Motor neuron (in vitro differentiated cells): ENCODE measurements at places on chromosomes 2 and 18. TPM values are rescaled to one million over a fixed set of nuclear protein-coding genes. Genes with fewer than 3 reads are reported as not detected.

CFAP53 gene
- total RNA-seq: 2.6 and 3.1 TPM in 2 replicates

ANKRD23 gene
- total RNA-seq: 3.8 and 3.9 TPM in 2 replicates

FOXI3 gene
- total RNA-seq: 0.23 and 0.25 TPM in 2 replicates

UNC80 gene
- total RNA-seq: 4.1 and 4.6 TPM in 2 replicates

CLK1 gene
- total RNA-seq: 73.8 and 103 TPM in 2 replicates

POTEC gene
- 1.9 and 2.5 TPM in 2 replicates for total RNA-seq

UPP2 gene
- total RNA-seq: 1.1 and 2.9 TPM in 2 replicates

DNA sequence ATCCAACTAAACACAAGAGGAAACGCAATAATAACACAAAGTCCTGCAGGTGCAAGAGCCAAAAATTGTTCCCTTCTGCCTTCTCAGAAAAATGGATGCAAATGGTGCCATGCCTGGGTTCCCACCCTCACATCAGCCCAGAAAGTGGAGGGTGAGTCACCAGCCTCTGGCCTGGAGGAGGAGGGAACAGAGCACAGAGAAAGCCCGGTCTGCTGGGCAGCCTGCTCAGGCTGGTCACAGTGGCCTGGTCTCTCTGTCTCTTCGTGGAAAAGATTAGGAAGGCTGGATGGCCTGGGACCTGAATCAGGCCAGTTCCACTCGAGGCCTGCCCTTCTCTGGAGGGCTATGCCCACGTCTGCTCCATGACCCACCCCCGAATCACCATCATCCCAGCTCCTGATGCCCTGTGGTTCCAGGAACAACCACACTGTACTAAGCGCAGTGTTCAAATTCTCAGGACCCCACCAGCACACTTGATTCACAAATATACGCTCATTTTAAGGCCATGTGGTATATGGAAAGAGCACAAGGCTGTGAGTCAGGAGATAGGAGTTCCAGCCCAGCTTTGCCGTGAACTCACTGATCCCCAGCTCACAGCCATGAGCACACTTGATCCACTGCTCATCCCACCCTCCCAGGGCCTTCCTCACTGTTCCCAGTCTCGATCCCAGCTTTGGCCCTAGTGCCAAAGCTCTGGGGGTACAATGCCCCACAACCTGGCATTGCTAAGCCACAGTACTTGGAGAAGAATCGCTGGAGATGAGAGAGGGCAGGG, 82.1 kb downstream of the ZBTB7C start:
- ATAC-seq: peak; percentile 53

DNA sequence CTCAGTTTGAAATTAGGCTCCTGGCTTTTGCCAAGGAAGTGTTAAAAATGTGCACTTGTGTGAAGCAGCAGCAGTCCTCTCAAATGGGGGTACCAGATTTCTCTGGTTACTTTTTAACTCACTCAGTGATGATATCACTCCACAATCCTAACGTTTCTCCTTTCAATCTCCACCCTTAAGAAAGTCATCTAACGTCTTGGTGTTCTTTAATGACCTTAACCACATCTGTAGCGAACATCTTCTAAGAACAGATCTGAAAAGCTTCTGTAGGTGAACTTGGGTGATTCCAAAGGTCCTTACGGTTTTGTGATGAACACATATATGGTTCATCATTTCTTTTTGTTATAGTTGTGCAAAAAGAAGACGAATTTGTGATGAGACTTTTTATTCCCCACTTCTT, 73.2 kb downstream of the DOCK10 start:
- ATAC-seq: no peak

DNA sequence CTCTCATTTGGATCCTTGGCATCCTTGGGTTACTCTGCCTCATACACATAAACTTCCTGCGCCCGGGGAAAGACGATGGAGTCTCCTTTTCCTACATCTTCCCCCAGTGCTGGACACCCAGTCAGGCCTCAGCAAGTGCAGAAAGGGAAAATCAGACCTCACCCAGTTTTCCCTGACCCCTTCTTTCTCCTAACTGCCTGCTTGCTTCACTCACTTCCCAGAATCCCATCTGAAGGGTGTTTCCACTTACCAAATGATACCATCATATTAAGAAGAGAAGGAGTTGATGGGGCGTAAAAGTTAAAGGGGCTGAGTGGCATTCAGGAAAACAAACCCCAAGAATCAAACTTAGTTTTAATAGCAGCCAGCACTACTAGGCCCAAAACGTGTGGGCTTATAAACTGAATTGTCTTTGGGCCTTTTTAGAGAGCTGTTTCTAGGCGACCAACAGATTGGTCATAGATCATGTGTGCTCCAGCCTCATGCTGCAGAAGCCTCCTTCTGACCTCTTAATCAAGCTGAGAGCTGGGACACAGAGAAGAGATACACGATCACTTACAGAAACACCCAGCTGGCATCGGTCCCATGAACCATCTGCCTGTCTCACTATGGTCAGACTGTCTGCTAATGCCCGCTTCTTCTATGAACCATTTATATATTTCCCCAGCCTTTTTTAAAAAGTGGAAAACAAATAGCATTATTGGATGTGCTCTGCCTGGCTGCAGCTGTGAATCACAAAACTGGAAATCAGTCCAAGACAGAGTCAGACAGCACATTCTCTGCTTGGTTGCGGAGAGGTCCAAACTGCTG, 165.7 kb upstream of the SLC14A2 start:
- peak; percentile 95 for ATAC-seq

DNA sequence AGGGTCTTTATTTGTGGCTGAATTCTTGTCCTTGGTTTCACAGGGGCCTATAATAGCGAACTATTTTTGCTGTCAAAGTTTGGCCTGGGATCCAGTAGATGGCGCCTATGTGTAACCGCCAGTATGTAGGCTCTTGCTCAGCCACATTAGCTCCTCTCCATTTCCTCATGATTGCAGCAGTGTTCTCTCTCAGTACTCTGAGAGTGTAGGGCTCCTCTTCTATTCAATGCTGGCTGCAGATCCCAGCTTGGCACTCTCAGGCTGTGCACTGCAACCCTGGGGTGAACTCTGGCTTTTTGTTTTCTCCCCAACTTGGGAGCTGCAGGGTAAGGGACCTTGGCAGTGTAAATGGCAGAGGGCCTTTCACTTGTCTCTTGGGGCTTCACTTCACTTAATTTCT, 344.6 kb upstream of the CHAC2 start:
- peak; percentile 82 for ATAC-seq

DNA sequence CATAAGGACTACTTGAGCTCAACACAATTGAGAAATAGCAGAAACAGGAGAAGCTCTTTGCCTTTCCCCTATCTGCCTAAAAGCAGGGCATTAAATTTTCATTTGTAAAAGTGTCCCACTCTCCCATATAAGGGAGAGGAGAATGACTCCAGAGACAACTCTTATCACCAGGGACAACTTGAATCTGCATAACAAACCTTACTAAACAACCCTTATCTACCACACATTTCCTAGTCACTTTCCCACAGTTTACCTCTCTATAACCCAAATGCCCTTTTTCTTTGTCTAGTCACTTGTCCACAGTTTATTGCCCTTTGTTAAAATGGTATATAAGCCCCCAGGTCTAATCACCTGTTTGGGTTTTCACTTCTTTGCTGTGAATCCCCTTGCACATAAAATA, 37.5 kb upstream of the PPM1B start:
- no peak for ATAC-seq

DNA sequence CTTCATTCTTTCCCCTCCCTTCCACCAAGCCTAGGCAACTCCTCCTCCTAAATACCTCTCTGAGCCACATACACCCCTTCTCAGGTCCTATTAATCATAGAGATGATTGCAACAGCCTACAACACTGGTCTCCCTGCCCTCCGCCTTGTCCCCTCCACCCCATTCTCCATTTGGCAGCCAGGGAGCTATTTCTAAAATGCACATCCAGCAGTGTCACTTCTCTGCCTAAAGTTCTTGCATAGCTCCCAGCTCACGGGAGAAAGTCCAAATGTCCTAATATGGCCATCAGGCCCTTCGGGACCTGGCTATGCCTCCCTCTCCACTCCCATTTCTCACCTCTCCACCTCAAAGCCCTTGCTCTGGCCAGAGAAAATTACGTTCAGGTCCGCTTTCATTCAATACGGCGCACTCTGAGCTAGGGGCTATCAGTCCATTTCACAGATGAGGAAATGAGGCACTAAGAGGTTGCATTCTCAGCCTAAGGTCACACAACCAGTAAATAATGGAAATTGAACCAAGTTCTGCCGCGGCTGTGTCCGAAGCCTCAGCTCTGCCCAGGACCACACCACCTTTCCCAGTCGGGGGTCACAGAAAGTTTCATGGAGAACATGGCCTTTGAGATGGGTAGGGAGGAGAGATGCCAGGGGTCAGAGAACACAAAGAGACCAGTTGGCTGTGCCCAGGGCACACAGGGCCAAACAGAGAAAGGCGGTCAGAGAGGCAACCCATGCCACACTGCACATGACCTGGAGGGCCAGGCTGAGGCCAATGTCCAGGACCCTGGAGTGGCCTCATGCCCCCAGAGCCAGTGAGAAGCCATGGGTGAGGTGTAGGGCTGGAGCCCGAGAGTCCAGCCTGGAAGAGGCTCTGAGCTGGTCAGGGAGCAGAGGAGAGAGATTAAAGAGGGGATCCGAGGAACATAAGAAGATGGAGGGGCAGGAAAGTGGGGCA, 72.8 kb downstream of the TNS1 start:
- no peak for ATAC-seq

DNA sequence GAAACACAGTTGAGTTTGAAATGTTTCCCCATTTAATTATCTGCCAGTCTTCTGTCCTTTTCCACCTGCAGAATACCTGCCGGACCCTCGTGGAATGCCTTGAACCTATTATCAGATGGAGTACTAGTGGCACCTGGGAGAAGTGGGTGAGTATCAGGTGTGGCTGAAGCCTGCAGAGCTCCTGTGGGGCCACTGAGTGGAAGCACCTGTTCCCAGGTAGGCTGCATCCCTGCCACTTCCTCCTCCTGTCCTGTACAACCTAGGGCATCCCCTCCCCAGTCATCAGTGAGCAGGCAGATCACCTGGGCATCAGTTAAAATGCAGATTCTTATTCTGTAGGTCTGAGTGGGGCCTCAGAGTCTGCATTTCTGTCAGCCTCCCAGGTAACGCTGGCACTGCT, 80.8 kb upstream of the BZW1 start:
- ATAC-seq: no peak

DNA sequence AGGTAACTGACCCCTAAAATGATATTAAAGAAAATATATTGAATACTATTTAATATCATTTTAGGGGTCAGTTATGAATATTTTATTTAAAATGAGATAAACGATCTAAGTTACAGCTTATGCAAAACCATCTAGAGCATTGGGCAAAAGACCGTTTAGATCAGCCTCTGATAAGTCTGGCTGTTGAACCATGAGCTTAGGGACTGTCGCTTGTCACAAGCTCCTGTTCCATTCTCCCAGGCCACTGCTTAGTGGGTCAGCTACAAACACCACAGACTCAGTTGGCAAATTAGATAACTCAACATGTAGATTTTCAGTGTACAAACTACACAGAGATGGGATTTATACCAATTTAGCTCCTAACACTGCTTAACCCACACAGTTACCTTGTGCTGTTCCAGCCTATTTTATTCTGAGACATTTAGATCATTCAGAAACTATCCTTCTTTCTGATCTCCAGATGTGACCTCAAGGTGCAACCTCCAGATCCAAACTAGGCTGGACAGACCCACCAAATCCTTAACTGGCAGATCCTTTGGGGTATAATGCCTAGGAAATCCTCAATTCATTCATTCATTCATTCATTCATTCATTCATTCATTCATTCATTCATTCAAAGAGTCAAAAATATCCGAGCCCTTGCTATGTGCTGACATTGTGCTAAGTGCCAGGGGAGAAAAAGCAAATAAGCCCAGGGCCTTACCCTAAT, 82.8 kb downstream of the HRH4 start:
- no peak for ATAC-seq

DNA sequence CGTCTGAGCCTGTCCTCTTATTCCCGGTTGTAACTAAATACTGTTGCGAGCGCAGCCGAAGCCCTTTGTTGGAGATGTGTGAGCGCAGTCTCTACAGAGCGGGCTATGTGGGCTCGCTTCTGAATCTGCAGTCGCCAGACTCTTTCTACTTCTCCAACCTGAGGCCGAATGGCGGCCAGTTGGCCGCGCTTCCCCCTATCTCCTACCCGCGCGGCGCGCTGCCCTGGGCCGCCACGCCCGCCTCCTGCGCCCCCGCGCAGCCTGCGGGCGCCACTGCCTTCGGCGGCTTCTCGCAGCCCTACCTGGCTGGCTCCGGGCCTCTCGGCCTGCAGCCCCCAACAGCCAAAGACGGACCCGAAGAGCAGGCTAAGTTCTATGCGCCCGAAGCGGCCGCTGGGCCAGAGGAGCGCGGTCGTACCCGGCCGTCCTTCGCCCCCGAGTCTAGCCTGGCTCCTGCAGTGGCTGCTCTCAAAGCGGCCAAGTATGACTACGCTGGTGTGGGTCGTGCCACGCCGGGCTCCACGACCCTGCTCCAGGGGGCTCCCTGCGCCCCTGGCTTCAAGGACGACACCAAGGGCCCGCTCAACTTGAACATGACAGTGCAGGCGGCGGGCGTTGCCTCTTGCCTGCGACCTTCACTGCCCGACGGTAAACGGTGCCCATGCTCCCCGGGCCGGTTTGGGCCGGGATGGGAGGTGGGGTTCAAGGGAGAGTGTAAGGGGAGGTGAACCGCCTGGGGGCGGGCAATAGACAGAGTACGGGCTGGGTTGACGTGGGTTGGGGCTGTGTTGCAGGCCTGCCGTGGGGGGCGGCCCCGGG, at the start of gene HOXD12:
Gene HOXD12, plus strand, starts transcription at position 68 of the 819 bp plus-strand sequence. Its CDS starts 7 bp downstream, at position 75.
- ATAC-seq: no peak
